Activated CD4-positive, alpha-beta T cell treated with anti-CD3 and anti-CD28 coated beads for 48 hours (primary cell): ENCODE measurements at places on chromosomes 1 and 21.
A peak's percentile ranks its signal among the peaks of the same experiment; 100 is the strongest.

GRCh38 chr1:31058012-31058411 is 7.5 kb downstream of the PUM1 start:
- no peak for DNase-seq

GRCh38 chr21:36605426-36605825 is 93.5 kb upstream of the SIM2 start:
- DNase-seq: no peak

DNA sequence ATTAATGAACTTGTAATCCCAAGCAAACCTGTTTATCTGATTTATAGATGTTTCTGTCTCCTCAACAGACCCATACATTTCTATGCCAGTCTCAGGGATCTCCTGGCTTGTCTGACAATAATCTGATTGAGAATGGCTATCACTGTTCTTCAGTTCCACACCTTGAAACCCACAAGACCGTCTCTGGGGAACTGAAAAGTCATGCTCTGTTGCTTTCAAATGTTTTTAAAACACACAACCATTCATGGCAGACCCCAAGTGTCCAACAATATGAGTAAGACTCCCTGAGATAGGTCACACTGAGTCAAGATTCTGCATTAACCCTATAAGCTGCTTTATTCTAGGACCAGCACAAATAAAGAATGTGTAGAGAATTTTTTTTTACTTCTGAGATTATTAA is 611.2 kb upstream of the PLXNA2 start:
- DNase-seq: no peak

DNA sequence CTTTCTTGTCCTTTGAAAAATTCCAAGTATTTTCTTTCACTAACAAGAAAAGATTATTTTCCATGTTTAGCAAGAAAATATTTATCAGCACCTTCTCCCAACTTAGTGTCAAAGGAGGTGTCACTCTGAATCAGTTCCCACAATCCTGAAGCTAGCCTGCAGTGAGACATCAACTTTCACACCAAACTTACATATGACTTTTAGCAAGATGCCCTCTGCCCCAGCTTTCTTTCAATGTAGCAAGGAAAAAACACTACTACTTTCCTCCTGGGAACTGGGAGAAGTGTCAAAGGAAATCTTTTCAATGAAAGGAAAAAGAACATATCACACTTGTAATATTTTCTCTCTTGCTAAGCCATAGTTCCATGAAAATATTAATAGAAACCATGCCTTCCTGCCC is 50.9 kb upstream of the PALMD start:
- DNase-seq: no peak

- peak; percentile 6 for DNase-seq
Observed at GRCh38 chr21:14383596-14384180, 742 bp upstream of the HSPA13 start.

GRCh38 chr1:3389093-3389833 is 65.2 kb upstream of the ARHGEF16 start:
- DNase-seq: no peak

DNA sequence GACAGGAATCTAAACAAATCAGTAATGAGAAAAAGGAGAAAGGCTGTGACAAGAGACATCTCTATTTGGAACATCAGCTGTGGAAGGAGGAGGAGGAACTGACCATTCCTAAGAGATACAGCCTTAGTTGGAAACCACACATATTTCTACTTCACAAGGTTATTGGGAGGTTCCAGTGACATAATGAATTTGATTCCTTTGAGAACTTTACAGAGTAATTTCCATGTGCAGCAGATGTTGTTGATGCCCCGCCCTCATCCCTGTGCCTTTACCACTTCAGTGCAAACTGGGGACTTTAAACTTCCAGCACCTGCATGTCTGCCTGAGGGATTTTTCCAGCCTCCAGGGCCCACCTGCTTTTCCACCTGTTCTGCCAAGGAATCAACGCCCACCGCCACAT is 9.3 kb upstream of the ST6GALNAC5 start:
- no peak for DNase-seq

GRCh38 chr1:64890699-64891447 is 75.5 kb downstream of the JAK1 start:
- no peak for DNase-seq

GRCh38 chr1:208256091-208256490 is 11.9 kb upstream of the PLXNA2 start:
- no peak for DNase-seq

DNA sequence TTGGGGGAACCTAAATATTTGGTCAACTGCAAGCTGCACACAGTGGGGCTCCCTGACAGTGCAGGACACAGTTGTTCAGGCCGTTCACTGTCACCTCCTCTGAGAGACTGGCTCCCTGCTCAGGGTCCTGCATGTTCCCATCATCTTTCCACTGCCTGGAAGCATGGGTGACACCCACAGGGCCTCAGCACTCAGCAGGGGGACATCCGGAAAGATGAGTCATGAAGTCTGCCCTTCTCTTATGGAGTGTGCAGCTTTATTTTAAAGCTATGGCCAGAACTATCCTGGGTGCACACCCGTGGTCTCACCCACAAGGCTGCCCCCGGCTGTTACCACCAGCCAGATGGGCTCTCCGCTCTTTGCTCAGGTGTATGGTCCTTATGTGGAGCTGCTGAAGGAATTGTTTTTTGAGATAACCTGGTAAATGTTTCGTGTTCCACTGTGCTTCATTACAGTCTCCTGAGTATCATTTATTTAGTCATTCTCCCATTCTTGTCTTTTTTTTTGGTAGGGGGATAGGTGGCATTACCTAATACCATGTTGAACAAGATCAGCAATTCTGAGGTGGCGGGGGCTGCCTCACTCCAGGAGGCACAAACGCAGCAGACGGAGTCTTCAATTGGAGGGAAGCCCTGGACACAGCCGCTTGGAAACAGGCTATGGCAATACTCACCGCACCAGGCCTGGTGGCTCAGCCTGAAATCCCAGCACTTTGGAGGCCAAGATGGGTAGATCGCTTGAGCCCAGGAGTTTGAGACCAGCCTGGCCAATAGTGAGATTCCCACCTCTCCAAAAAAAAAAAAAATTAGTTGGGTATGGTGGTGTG is 14.3 kb downstream of the TRIM11 start:
- DNase-seq: no peak

DNA sequence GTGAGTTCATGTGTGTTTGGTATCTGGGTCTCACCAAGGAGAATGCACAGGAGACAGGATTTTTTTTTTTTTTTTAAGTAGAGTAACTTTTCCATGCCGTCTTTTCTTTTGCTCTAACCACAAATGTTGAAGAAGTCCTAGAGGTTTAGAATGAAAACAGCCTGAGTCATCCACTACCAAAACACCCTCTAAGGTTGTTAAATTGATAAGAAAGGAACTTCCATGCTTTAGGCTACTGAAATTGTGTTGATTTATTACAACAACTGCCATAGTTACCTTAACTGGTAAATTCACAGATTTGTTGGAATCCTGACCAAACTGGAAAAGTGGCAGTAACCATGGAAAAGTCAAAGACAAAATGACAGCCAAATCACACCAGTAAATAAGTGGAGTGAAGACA is 375.6 kb downstream of the AMY1C start:
- no peak for DNase-seq

- DNase-seq: no peak
Observed at GRCh38 chr1:236150986-236151385, 8.6 kb downstream of the GPR137B start.

DNA sequence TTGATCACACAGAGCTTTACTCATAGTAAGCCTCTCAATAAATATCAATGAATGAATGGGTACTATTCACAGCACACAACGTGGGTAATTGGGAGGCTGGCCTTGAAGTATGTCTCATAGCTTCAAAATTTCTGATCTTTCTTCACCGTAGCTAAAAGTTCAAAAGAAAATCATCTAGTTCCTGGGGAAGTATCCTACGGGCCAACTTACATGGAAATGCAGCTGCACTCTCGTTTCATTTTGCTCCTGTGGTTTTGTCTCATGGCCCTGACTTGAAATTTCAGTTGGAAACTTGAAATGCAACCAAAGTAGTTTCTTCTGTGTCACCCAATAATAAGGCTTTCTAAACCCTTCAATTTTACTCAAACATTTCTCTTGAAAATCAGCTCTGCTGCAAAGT is 76.1 kb upstream of the CNIH3 start:
- DNase-seq: no peak

DNA sequence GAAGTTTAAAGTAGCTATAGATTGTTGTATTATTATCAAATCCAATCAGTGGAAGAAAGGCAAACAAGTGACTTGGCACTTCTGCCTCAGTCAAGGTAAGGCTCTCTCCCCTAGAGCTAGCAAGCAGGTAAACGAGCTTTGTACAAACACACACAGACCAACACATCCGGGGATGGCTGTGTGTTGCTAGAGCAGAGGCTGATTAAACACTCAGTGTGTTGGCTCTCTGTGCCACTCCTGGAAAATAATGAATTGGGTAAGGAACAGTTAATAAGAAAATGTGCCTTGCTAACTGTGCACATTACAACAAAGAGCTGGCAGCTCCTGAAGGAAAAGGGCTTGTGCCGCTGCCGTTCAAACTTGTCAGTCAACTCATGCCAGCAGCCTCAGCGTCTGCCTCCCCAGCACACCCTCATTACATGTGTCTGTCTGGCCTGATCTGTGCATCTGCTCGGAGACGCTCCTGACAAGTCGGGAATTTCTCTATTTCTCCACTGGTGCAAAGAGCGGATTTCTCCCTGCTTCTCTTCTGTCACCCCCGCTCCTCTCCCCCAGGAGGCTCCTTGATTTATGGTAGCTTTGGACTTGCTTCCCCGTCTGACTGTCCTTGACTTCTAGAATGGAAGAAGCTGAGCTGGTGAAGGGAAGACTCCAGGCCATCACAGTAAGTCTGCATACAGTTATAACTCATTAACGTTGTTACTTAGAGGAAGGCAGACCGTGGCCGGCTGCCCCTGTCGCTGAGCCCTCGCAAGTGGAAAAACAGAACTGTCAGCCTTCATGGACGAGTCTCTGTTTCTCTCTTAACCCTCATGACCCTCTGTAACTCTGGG is at the start of gene PALMD:
TSS of gene PALMD (plus strand) at position 415 of the 833 bp plus-strand sequence. CDS start at position 620, 205 bp downstream.
- DNase-seq: no peak

DNA sequence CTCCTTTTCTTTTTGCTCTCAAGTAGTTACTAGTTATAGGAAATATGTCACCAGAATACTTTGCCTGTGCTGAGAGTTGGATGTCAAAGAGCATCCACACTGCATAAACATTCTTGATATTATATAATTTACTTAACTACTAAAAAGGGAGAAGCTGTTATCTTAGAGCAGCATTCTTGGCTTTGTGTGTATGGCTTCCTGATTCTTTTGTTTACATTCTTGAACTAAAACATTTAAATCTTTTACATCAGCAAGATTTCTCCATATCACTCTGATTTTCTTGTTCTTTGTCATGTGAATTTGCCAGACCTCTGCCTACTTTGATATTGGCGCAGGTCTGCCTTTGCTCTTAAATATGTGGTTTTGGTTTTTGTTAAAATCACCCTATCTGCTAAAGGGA is 48.8 kb downstream of the SUCO start:
- DNase-seq: no peak

- DNase-seq: no peak
Observed at GRCh38 chr21:18373606-18374005, 30.0 kb downstream of the TMPRSS15 start.

- no peak for DNase-seq
Observed at GRCh38 chr1:110638058-110638457, 31.9 kb upstream of the KCNA2 start.

DNA sequence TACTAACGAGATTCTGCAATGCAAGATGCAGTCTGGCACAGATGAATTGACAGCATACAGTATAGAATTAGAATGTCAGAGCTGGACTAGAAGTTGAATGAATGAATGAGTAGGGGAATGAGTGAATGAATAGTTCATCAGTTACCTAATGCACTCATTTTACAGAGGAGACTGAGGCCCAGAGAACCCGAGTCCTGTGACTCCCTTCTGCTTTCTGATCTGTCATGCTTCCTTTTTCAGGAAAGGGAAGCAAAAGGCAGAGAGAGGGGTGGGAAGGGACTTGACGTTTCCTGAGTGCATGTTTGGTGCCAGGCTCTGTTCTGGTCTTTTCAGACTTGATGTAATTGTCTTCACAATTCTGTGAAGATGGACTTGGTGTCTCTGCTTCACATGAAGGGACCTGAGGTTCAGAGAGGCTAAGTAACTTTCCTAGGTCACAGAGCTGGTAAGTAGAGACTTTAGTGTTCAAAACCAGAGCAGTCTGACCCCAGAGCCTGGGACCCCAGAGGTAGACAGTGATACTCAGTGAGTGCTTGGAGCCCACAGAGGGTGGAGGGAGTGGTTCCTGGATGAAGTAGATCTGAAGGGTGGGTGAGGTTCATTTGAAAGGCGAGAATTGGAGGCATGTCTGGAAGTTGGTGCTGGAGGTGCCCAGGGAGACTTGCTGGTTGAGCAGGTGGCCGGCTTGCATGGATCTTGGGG is 8.0 kb upstream of the MEX3A start:
- no peak for DNase-seq

DNA sequence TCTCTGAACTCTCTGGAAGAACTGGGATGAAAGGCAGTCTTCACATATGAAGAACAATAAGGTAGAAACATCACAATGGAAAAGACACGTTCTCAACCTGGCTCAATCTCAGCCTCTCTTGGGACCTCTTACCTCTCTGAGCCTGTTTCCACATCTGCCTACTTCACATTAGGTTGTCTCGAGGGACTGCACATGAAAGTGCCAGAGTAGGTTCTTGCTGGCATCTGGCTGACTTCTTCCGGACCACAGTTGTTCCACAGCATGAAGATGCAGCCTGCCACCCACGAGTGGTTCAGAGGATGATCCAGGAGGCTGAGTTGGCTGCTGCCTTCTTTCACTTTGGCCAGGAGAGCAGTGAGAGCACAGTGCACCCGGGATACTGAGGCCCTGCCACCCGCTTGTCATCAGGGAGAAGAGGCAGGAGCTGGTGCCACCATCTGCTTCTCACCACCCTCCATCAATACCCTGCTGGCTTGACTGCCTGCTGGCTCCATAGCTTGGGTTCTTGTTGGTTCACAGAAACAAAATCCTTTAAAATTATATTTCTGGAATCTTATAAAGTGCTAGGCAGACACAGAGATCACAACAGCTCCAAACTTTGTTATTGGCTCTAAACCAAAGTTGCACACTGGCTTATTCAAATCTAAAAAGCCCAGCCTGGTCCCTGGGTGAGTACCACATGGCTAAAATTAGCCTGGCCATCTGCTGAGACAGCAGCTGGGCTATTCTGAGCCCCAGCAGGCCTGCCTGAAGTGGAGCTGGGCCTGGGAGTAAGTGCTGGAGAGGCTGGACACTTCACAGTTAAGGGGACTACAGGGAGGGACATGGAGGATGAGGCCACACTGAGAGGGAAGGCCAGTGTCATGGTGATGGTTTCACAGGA is 46.9 kb upstream of the LIN9 start:
- no peak for DNase-seq

GRCh38 chr1:180698580-180698979 is 66.8 kb downstream of the XPR1 start:
- DNase-seq: no peak

DNA sequence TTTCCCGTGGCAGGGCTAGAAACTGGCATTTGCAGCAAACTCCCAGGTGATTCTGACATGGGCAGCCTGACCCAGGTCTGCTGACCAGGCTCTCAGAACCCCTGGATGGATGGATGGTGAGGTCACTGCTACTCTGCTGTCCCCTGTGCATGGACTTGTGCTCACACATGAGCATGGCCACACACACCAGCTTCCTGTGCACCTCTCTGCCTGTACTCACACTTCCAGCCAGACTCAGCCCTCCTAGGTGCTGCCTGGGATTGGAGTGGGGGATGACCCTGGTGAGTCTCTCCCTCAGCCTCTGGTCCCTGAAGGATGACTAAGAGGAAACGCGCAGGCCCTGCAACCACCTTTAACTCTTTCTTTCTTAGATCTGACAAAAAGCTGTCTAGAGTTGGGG is 361.1 kb downstream of the HHAT start:
- no peak for DNase-seq
